ENCODE measurements at places on chromosomes 16 and 17.

GRCh38 chr16:67936124-67936879 is at the start of gene PSMB10:
PSMB10 (minus strand) TSS chr16:67936850; CDS start chr16:67936749, 101 bp downstream.
- no peak for DNase-seq

DNA sequence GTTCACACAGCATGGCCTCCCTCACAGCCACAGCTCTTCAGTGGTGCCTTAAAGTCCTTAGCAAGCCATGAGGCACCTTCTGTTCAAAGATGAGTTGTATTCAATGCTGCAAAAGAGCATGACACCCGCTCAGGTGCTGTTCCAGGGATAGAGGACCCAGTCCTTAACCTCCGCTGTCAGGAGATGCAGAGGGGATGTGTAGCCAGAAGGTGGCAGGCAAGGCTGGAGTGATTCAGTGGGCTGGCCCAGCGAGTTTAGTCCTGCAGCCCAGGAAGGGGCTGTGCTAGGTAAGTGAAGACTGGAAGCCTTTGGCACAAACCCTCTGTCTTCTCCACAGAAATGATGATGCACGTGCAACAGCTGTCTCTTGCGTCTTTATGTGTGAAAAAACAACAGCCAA is 25.0 kb upstream of the ADAM11 start:
- DNase-seq, result no peak

DNA sequence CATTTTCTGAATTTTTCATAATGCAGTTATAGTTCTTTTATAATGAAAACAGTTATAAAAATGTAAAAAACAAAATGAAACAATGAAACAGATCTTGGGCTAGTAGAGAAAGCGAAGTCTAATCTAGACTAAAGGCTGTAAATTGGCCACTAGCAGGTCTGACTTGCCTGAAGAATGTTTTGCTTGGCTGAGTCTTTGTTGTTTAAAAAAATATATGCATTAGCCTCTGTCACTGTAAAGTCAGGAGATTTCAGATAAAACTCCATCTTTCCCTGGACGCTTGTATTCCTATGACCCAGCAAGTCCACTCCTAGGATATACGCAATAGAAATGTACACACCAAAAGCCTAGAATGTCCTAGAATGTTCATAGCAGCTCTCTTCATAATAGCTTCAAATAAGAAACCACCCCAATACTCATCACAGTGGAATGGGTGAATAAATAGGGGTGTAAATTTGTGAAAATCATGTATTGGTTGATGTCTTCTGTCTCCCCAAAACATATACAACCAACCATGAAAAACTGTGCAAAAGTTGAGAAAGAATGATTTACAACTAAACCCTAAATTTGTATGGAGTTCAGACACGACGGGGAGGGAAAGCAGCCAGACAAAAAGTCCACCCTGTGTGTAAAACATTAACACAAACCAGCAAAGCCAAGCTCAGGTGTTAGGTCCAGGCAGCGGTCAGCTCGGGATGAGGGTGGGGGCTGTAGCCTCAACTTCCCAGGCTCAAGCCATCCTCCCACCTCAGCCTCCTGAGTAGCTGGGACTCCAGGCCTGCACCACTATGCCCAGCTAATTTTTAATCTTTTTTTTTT is 37.7 kb upstream of the MEAK7 start:
- no peak for DNase-seq

- peak; percentile 18 for DNase-seq
Observed at GRCh38 chr16:84738255-84739038, 38.6 kb downstream of the USP10 start.

GRCh38 chr17:34639706-34640425 is 60.5 kb downstream of the TMEM132E start:
- DNase-seq, result no peak

Measured in NCI-H1048 (cell line).